ENCODE measurements at places on chromosomes 1 and 21.

- DNase-seq: no peak
Measured at GRCh38 chr1:218546314-218546713, 201.2 kb downstream of the TGFB2 start.

DNA sequence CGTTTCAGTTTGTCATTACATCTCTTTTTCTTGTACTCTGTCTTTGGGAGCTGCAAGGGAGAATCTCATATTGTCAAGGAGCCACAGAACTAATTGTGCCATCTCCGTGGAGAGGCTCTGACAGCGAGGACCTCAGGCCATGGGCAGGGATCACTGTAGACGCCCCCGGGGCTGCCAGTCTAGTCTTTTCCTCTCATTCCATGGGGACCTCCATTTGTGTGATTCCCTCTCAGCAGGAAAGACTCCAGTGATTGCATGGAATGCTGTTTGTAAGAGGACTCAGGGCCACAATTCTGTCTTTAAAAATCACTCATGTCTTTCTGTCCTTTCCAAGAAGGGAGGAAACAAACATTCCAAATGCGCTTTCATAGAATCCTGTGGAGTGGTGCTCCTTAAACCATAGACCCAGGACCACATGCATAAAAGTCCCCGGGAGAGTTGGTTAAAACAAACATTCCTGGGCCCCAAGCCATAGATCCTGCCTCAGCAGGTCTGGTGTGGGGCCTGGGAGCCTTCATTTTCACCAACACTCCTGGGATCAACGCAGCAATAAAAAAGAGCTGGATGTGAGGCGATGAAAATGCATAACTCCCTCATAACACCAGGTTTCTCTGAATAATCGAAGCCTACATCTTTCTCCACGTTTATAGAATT, 104.5 kb downstream of the ZP4 start:
- no peak for DNase-seq

GRCh38 chr1:66374561-66375111, 159.3 kb upstream of the SGIP1 start:
- no peak for DNase-seq

DNA sequence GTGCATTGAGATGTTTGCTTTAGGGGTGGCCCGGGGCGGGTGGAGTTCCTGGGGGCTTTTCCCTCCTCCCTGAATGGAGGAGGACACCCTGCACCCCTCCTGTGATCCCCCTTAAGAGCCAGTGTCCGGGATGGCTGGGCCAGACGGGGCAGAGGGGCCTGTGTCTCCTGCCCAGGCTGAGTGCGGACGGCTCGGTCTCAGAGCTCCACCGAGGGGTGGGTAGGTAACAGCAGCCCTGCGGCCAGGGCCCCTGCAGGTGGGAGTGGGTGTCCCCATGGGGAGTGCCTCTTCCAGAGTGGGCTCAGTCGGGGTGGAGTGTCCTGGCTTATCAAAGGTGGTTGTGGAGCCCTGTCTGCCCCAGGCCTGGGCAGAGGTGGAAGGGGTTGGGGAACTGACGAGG, 23.1 kb downstream of the TP73 start:
- DNase-seq: no peak
